ENCODE measurements at places on chromosomes 12 and 14.

DNA sequence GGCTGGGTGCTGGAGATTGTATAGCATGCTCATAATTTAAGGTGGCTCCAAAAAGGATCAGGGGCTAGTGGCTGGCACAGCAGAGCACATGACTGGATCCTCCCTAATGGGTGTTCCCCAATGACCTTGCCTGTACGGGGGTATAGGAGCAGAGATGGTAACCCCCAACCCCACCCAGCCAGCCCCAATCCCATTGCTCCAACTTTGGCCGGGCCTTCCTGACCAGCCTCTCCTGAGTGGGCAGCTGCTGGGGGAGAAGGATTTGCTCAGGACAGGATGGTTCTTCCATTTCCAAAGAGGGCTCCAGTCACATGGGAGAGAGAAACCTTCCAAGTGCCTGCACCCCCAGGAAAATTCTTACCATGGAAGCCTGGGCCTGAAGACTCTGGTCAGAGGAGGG lies 15.3 kb upstream of the NR4A1 start:
- no peak for DNase-seq

GRCh38 chr12:91885851-91886731 lies 259.6 kb downstream of the BTG1 start:
- no peak for DNase-seq

- DNase-seq = peak; percentile 61
Measured at GRCh38 chr12:118429688-118430383, 53.5 kb downstream of the SUDS3 start.

DNA sequence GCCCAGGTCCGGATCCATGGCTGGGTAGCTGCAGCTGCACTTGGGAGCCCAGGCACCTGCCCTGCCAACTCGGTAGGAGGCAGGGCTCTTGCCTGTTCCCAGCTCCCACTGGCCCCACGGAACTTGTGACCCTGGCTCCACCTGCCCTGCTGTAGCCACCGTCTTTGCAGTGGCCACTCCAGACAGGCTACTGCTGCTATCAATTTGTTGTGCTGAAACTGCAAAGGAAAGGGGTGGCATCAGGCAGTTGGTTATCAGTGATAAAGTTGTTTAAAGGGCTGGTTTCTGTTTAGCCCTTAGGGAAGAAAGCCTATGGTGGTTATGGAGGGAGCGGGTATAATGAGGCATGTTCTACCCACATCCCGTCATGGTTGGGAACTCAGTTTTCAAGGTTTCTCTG lies 32.1 kb upstream of the ARID2 start:
- no peak for DNase-seq

DNA sequence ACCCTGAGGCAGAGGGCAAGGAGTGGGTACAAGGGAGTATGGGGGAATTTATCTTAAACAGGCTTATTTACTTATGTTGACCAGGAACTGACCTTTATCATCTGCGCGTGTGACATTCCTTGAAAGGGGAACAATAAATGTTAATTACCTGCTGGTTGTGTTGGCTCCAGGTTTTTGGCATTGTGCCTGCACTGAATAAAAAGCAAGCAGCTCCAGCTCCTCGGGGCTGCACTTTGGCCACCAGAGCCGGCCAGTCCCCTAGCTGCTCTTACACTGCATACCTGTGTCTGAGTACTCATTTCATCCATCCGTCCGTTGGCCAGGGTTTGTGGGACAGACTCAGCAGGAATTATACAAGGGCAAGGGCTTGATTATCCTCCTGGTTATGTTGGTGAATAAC lies 68.8 kb upstream of the GTF2A1 start:
- no peak for DNase-seq

Measured in lower lobe of right lung (tissue), 2 donors.